ENCODE measurements at places on chromosomes 4 and X.

GRCh38 chr4:122453384-122453995 is 3.0 kb downstream of the IL2 start:
- no peak for DNase-seq

DNA sequence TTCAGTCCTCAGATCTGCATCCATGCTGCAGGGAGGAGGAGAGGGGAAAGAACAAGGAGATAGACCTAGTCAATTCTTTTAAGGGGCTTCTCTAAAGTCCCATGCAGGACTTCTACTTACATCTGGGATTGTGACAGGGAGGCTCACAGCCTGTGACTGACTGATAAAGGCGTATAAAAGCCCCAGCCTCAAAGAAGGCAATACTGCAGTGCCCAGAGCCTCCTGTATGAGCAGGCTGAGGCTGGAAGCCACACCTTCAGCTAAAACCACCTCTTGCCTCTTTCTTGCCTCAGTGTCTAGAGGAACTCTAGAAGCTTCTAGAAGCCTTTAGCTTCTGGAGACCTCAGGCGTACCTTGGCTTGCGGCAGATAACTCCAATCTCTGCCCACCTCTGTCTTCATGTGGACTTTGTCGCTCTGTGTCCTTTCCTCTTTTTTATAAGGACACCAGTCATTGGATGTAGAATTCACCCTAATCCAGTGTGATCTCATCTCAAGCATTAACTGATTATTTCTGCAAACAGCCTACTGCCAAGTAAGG is 6.0 kb upstream of the ZCCHC4 start:
- DNase-seq: no peak

- no peak for DNase-seq
These were observed 54.0 kb upstream of the MAP3K15 start for GRCh38 chrX:19569121-19569805.

DNA sequence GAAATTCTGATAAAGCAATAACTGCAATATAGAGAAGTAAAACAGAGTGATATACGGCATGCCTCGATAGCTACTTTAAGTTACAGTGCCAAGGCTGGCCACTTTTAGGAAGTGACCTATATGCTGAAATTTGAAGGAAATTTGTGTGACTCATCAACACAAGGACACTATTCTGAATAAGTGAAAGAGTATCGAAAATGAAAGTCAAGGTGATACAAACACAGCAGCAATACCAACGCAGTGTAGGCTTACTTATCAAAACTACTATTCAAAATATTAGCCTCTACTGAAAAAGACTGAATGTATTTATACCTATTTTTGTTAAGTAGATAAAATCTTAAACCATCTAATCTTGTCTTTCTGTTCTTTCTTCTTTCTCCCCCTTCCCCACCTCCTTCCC is 459.9 kb upstream of the GNPDA2 start:
- no peak for DNase-seq

- DNase-seq: no peak
These were observed 69.8 kb downstream of the RPS3A start for GRCh38 chr4:151169223-151169622.

DNA sequence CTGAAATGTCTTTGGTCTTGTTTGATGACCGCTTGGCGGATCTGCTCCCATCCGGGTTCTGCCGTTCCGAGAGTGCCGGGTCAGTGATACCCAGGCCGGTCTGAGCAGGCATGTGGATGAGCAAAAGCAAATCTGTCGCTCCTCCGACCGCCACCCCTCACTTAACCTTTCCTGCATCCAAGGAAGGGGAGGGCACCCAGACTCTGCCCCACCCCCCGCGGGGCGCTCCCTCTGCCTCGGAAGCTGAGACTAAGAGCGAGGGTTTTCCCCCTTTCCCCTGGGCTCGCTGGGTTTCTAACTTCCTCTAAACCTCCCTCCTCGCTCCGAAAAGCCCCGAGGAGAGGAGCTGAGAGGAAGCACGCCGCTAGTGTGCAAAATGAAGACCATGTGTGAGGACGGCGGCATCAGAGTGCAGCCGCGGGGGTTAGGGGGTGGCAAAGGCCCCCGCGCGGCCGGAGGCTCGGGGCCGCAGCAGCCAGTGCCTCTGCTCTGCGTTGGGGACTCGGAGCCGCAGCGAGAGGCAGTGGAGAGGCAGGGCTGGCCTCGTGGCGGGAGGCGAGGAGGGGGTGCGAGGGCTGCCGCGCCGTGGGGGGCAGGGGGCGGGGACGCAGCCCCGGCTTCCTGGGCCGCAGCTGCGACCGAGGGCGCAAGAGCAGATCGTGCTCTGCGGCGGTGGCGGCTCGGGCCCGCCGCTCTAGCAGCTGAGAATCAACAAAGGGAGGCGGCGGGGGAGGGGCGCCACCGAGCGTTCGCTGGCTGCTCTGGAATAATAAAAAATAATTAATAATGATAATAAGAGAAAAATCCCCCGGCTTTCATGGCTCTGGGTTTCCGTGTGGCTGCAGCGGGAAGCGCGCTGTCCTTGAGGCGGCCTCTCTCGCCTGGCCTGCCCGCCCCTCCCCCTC is 55.8 kb upstream of the BCOR start:
- no peak for DNase-seq

DNA sequence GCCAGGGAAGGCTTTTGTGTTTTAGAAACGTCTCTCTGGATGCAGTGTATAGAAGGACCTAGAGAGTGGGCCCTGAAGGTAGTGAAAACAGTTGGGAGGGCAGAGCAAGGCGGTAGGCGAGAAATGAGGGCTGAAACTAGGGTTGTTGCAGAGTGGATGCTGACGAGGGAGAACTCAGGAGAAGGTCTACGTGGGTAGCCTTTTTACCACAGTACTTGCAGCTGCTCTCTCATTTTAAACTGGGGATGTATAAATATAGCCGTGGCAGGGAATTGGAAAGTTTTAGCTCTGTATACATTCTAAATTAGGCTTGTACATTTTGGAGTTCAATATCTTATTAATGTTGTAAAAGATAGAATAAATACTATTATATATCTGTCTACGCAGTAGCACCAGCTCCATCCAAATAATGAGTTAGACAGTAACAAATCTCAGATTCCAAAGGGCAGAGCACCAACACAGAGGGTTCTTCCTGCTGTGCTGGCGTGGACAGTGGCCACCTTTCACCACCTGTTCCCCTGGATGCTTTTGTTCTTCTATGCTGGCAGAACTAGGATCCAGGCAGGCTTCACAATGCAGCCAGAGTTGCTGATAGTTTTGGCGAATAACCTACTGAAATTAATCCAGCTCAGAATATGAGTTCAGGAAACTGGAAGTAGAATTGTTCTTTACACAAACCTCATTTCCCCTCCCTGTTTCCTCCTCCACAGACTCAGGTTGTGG is 31.7 kb downstream of the CCNG2 start:
- no peak for DNase-seq

DNA sequence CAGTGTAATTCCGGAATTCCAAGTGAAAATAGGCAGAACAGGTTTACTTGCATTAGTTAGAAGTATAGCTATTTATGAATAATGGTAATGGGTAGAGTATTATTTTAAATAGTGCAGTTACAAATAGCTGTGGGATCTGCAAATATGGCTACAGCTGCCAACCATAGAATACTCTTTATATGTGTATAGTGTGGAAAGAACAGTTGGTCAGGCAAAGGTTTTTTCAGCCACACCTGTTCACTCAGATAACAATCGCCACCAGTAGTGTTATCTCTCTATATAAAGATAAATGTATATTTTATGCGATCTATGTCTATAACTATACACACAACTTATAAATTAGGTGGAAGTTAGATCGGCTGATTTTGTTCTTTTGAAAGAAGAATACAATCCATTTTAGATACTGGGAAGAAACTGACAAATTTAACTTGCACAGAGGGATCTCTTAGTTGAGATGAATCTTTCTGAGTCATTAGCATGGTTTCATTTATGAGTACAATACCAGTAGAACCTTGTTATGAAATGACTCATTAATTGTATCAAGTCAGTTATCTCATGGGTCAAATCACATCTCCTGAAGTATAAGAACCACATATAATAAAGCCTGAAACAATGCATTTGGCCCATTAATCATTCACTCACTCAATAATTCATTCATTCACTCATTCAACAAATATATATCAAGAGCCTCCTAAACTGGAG is 100.9 kb upstream of the NR3C2 start:
- no peak for DNase-seq

DNA sequence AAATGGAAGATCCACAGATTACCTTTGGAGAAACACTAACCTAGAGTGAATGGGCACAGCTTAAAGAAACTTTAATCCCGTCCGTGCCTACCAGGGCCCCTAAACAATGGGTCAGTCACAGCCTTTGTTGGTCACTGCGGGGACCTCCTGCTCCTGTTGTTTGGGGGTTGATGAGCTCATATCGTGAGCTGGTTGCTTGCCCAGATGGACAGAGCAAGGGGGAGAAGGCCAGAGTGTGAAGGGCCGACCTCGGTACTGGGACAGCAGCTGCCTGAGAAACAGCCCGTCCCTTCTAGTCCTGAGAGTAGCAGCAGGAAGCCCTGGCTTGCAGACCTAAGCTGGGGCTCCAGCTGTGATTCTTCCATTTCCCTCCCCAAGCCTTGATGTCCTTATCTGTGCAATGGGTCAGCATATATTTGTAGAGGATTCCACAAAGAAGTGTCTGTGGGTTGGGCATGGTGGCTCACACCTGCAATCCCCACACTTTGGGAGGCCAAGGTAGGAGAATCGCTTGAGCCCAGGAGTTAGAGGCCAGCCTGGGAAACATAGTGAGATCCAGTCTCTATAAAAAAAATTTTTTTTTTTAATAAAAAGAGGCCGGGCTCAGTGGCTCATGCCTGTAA is 69.6 kb upstream of the SLC34A2 start:
- DNase-seq: no peak

DNA sequence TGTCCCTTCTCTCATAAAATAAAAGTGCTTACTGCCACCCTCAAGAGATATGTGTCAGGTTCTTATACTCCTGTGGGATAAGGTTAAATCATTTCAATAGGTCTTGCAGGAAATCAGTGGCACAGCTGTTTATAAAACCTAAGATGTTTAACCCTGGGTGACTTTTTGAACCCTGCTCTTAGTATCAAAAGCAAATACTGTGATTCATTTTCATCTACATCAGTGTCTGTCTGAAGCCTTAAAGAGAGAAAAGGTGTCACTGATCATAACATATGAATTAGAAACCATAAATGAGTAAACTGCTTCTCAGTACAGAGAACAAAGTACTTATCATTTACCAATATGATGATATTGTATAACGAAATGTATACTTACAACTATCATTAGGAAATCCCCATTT is 59.0 kb downstream of the CCSER1 start:
- no peak for DNase-seq

GRCh38 chrX:143500751-143501150 is 16.5 kb downstream of the SPANXN3 start:
- DNase-seq: no peak

DNA sequence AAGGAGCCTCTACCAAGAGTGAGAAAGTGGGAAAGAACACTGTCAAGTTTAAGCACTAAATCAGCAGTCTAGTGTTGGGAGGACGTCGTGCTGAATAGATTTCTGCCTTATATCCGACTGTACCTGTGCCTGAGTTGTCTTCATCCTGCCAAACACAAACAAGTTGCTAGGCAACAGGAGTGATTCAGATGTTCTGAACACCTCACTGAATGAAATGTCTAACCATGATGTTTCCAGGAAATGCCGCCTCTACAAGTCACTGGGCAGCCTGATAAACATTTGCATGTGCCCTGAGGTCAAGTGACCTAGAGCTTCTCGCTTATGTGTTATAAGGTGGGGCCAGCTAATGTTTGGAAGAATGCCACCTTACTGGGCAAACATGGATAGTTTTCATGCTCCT is 37.9 kb downstream of the SGMS2 start:
- no peak for DNase-seq

DNA sequence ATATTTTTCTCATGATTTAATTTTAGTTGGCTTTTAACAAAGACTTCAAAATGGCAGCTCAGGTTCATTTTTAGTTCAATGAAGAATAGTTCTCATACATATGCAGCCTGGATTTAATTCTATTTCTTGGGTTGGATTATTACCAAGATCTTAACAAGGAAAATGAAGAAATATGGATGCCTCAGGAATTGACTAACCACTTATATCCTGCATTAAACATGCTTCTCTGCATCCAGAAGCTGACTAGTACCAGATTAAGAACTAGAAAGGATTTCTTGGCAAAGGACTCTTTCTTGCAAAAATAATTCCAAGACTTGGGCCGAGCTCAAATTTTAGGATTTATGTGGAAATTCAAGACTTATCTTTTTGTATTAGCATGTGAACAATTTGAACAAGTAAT is 5.6 kb upstream of the KLHL2 start:
- no peak for DNase-seq

- DNase-seq: no peak
These were observed 229.1 kb downstream of the PALLD start for GRCh38 chr4:168725930-168726329.

DNA sequence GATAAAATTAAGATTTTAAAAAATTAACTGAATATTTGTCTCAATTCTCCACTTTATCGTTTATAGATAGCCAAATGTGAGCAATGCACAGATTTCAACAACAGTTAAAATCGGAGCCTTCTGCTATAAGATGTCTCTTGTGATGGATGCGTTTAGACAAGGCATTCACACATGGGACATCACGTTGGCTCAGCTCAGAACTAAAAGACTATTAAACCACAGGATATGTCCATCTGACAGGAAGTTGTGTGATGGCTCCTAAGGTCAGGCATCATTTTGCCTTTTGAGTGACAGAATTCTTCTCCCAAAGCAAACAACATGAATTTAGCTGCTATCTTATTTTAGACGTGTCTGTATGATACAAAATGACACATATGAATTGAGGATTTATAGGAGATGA is 17.3 kb upstream of the VCX3B start:
- DNase-seq: no peak

GRCh38 chr4:176791591-176792325 is 964 bp downstream of the VEGFC start:
- no peak for DNase-seq

DNA sequence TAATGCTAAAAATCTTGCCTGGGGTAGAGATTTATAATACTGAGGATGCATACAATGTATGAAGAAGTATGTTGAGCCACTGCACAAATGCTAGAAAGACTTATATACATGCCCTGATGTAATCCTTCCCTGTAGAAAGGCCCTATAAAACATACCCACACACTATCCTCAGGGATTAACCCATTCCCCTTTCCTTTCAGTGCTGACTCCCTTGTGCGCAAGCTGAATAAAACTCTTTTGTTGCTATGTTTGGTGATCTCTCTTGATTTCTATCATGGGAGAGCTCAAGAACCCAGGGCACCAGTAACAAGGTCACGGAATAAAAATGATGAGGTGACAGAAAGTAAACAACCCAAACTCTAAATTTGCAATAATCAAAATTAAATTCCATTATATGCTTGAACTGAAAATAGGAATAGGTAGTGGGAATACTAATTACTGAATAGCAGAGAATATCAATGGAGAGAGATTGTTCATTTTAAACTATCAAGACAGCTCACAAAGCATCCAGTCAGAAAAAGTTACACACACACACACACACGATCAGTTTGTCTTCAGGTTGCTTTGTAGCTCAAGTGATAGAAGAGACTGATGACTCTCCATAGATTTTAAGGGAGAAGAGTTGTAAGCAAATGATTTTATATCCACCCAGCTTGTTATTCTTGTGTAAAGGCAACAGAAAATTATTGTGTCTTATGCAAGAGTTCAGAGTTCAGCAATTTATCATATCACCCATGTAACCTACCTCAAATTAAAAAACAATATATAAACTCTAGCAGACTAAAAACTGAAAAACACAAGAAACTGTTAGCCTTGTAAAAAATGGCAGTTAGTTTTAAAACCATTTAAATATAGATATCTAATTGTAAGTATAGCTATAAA is 14.8 kb downstream of the TIGD2 start:
- no peak for DNase-seq

- DNase-seq: no peak
These were observed 19.9 kb downstream of the SH3BP2 start for GRCh38 chr4:2812612-2813354.

GRCh38 chr4:762211-763190 is 56.9 kb downstream of the PCGF3 start:
- DNase-seq: no peak

- no peak for DNase-seq
These were observed 1268.6 kb downstream of the FAM133A start for GRCh38 chrX:94942603-94943002.
